ENCODE measurements at places on chromosomes 2 and 18.

DNA sequence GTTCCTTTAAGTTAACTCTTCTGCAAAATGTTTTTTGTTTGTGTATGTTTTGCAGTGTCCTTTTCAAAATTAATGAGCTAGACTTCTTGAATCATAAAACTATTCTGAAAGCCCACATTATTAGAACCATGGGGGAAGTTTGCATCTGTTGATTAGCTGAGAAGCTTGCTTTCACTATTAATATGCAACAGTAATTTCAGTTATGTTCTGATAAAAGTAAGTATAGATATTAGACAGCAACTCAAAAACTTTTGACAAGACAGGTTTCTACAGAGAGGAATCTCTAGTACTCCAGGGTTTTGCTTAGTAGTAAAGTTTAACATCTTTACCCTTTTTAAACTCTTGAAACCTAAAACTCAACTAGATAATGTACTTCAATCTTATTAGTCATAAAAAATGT lies 147.8 kb downstream of the UBE2E3 start:
- DNase-seq, result no peak

GRCh38 chr2:11681722-11682589 lies 12.0 kb upstream of the NTSR2 start:
- DNase-seq, result peak; percentile 16

GRCh38 chr2:90069290-90069894 lies 1377.9 kb downstream of the RPIA start:
- no peak for DNase-seq

DNA sequence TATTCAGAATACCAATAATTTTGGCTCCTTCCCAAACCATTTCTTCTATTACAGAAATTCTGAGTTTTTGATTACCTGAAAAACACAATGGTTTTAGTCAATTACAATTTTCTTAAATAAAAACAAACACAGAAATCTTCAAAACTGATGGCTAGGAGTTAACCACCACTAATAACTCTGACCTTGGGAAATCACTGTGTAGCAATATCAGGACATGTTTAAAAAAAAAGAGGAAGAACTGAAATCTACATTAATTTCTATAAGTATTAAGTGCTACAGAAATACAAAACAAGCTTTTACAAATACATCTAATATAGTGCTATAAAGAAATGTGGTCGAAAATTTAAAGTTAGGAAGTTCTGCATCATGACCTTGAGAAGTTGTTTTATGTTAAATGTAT lies 14.9 kb downstream of the L3MBTL4 start:
- DNase-seq, result no peak

GRCh38 chr18:78984941-78985784 lies 5.5 kb downstream of the SALL3 start:
- DNase-seq, result peak; percentile 76

- no peak for DNase-seq
Measured at GRCh38 chr18:49185623-49186022, 234.9 kb upstream of the SMAD7 start.

- DNase-seq, result no peak
Measured at GRCh38 chr2:234816491-234816890, 135.3 kb upstream of the SH3BP4 start.

GRCh38 chr2:219508971-219509779 lies 5.1 kb upstream of the ASIC4 start:
- no peak for DNase-seq

GRCh38 chr18:58732471-58732870 lies 61.2 kb downstream of the MALT1 start:
- DNase-seq, result no peak

- DNase-seq, result no peak
Measured at GRCh38 chr18:45836242-45837205, 11.0 kb downstream of the SIGLEC15 start.

- DNase-seq, result no peak
Measured at GRCh38 chr18:8556424-8556823, 52.8 kb upstream of the RAB12 start.

DNA sequence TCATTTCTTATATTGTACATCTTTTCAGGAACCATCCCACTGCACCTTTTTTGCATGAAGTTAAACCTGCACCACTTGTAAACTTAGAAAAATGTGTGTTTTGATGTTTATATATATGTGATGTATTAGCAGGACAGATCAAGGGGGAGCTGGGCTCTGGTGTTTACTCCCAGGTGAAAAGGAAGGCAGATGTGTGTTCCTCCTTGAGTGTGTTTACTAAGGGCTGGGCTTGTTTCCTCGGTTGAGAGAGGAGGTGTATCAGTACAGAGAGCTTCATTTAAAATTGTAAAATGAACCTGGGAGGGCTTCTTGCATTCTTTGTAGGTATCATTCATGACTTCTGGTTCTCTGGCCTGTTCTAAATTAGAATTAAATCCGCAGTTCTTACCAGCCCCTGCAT lies 14.8 kb downstream of the LPIN1 start:
- DNase-seq, result no peak

DNA sequence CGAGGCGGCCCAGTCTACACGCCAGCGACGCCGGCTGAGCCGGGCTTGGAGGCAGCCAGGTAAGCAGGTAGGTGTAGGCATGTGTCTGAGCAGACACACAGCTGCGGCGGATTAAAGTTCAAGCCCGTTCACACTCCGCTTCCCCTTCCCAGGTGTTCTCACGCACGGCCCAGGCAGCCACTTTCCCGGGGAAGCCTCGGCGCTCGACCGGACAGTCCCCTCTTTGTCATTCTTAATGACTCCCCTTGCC lies 367 bp downstream of the TGFA start:
- no peak for DNase-seq

DNA sequence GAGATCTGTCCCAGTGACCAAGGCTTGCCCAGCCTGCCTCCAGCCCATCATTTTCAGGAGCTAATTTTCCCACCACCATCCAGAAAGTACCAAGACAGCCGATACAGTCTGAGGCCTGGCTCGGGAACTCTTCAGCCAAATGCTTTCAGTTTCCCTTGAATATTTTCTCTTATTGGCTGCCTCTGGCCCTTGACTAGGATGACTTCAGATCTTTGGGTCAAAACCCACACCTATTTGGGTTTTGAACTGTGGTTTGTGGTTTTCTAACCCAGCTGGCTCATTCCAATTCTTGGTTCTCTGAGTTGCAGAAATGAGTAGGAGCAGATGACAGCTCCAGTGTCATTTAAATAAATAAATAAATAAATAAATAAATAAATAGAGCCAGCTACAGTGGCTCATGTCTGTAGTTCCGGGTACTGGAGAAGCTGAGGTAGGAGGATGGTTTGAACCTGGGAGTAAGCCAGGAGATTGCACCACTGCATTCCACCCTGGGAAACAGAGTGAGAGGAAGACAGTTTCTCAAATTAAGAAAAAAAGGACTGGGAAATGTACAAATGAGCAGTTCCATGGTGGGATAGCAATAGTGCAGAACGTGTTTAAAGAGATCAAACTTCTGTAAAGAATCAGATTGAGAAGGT lies 465.0 kb upstream of the SOX11 start:
- no peak for DNase-seq

DNA sequence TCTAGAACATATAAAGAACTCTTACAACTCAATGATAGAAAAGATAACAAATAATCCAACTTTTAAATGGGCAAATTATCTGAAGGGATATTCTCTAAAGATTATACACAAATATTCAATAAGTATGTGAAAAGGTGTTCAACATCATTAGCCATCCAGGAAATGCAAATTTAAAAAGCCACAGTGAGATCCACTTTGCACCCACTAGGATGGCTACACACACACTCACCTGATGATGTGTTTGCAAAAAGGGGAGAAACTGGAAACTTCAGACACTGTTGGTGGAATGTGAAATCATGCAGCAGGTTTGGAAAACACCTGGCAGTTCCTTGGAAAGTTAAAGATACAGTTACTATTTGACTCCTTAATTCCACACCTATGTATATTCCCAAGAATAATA lies 87.2 kb upstream of the GYPC start:
- DNase-seq, result no peak

DNA sequence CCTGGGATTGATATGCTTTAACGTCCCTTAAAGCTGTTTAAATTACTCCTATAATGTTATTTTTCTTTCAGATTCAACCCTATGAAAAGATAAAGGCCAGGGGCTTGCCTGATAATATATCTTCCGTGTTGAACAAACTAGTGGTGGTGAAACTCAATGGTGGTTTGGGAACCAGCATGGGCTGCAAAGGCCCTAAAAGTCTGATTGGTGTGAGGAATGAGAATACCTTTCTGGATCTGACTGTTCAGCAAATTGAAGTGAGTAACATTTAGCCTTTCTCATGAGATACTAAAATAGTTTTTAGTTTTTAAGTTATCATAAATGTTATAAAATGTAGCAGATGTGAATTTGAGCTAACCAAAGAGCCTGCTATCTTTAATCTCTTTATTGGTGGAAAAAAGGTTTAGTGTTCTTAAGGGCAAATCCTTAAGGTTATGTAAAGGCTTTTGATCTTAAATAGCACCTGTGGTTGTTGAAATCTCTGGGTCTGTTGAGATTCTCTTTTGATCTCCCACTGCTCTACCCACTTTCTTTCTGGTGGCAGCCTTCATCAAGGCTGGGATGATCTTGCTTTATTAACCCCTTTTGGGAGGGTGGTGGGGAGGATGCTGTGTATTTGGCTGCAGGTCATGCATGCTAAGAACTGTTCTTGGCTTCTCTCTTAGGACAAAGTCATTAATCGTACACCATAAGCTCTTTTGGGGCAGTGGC lies 40.9 kb downstream of the UGP2 start:
- DNase-seq, result no peak

- DNase-seq, result no peak
Measured at GRCh38 chr2:198137733-198138132, 333.3 kb downstream of the PLCL1 start.

DNA sequence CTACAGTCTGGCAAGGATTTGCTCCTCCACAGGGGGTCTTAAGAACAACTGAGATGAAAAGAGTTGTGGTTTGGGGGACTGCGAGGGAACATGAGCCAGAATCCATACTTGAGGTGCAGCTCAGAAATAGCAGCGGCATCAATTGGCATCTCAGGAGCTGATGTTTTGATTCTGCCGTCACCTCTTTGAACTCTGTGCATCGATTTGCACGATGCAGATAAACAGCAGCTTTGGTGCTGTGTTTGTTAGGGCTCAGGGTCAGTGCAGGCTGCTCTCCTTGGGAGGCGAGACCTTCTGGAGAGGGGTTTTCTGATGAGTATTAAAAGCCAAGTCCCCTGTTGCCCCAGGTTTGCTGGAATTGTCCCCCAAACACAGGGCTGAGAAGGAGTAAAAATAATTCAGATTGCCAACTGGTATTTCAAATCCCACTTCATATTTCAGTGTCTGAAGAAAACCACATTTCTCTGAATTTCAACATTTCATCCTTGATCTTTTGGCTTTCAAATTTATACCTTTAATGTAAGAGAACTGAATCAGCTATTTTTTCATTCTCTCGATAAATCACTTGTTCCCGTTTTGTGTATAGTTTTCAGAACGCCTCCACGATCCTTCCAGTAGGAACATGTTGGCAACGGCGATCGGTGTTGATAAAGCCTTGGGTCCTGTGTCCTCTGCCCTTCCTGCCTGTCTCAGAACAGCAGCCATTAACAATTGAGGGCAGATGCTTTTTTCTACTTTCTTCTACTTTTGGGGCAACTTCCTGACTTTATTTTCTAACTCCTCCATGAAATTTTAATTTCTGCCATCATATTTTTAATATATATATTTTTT lies 65.0 kb downstream of the RAB31 start:
- DNase-seq, result no peak

DNA sequence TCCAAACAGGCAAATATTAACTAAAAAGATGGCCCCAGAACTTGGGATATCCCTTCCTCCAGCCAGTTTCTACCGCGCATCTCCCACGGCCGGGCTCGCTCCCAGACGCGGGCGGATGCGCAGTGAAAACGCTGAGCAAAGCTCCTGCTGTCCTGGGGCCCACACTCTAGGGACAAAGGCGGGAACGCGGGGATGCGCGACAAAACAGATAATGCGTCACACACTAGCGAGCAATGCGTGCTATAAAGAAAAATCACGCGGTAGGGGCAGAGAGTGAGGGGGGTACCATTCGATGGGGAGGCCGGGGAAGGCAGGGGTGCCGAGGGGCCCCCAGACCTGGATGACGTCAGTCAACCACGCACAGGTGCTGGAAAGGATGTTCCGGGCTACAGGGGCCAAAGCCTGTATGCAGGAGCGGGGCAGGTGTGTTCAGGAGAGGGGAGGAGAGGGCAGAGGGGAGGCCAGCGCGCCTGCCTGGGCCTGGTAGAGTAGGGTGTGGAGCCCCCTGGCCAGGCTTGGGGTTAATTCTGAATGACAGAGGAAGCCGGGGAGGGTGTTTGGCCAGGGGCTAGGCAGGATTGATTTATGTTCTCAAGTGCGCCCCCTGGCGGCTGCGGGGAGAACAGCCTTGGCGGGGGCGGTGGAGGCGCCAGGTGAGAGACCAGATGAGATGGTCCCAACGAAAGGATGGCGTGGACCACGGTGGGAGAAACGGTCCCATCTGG lies 14.9 kb upstream of the ITM2C start:
- no peak for DNase-seq

- no peak for DNase-seq
Measured at GRCh38 chr2:230640540-230641011, 72.1 kb upstream of the CAB39 start.

GRCh38 chr18:1425679-1426078 lies 521.0 kb downstream of the ADCYAP1 start:
- no peak for DNase-seq

DNA sequence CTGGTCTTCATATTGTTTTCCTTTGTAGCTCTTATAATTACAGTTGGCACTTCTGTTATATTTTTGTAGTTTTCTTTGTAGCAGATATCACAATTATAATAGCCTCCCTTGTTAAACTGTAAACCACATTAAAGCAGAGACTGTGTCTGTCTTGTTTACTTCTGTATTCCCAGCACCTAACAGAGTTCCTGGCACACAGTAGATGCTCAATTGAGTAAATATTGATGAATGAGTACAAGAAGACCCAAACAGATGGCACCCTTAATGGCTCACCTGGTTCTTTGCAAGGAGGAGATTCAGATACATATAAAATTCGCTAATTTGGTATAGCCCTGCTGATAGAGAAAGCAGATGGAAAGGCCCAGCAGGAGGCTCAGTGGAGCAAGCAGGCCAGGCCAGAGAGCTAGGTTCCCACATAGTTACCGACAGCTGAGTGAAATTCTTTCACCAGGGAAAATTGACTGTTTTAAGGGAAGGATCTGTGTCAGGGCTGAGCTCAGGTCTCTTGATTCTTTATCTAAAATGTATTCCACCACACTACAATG lies 120.1 kb downstream of the NUP35 start:
- peak; percentile 48 for DNase-seq

DNA sequence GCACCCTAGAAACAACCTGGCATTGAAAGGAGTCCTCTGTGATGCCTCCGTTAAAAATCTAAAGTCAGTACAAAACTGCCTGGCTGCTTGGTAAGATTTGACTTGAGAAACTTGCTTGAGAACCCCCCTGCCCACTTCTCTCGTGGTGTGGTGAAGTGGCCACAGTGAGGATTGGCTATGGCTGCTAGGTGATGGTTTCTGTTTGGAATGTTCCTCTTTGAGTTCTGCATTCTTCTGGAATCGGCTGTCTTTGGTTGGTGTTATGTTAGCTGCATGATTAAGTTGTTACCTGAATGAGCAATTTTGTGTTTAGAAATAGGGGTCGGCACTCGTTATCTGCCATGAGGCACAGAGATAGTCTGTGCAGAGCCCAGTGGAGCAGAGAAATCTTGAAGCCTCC lies 21.7 kb upstream of the SAG start:
- DNase-seq, result no peak

- DNase-seq, result no peak
Measured at GRCh38 chr2:155298001-155298400, 599.5 kb downstream of the KCNJ3 start.

GRCh38 chr2:230328155-230328458 lies 1.1 kb downstream of the SP140L start:
- DNase-seq, result no peak

- DNase-seq, result no peak
Measured at GRCh38 chr18:35110554-35111485, 69.6 kb downstream of the MAPRE2 start.

Data from NCI-H1092 (cell line).